ENCODE measurements at places on chromosomes 1 and 21.

DNA sequence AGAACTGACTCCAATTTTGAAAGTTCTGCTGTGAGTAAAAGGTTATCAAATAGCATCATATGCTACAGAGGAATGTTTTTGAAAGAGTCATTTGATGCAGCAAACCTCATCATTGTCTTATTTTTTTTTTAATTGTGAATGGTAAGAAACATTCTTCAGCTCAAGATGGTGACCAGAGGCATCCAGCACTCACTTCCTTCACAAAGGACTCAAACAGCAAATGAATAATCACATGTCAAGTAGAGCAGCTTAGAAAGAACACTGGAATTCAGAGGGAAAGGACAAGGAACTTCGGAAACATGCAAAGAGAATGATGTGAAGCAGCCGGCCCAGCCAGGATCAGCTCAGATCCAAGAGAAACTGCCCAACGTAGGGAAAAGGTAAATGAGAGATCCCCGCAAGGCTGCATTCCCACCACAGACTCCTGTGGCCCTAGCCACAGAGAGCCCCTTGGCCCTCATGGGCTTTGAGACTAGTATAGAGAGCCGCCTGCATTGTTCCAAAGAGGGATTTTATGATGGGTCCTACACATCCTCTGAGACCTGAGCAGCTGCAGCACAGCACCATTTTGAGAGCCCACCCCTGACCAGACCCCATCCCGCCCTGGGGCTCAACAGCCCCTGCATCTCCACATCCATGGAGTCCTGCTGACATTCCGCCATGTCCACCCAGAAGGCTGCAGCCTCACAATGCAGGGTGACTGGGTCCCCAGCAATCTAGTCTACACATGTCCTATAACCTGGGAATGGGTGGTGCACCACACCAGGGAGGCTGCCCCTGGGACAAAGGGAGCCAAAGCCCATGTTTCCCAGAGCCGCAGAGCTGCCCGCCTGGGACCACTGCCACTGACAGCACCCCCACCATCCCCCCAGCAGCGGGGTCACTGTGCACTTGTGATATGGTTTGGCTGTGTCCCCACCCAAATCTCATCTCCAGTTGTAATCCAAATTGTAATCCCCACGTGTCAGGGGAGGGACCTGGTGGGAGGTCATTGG, 21.2 kb upstream of the UTS2 start:
- no peak for DNase-seq

- no peak for DNase-seq
These were observed 59.0 kb upstream of the C8B start for GRCh38 chr1:57024855-57025254.

DNA sequence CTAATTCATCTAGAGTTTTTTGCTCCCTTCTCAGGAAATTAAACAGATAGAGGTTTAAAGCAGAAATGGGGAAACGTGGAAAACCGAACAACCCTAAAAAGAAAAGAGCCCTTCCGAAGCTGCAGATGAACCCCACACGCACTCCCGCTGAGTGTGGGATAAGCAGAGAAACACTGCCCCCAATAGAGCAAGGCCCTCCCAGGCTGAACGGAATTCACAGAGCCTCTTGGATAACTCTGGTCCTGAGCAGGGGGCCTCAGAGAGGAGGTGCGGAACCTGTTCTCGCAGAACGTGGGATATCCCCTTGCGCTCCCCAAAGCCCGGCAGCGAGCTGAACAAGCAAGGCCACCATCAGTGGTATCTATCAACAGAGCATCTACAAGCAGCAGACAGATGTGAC, 44.9 kb downstream of the SSBP3 start:
- no peak for DNase-seq

DNA sequence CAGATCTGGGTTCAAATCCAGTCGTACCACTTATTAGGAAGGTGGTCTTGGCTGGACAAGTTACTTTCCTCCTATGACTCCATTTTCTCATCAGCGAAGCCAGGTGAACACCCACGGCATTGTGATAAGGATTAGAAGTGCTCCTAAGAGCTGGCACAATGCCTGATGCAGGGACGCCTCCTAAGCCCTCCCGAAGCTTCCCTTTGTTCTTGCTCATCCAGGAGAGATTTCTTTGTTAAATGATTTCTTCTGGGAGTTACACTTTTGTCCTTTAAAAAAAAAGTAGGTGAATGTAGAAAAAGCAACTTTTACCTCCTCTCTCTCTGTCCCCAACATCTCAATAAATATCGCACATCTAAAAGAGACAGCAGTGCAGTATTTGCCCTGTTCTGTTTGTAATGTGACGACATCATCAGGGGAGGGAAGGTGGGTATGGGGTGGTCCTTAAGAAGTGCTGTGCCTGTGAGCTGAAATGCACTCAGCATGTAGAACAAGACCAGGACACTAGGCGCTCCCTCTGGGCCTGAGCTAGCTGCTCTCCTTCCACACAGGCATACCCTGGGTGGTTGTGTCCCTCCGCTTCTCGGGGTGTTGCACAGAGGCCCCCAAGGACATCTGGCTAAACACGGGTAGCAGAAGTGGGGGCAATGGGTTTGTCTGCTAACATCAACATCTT, 43.9 kb downstream of the SUSD4 start:
- no peak for DNase-seq

DNA sequence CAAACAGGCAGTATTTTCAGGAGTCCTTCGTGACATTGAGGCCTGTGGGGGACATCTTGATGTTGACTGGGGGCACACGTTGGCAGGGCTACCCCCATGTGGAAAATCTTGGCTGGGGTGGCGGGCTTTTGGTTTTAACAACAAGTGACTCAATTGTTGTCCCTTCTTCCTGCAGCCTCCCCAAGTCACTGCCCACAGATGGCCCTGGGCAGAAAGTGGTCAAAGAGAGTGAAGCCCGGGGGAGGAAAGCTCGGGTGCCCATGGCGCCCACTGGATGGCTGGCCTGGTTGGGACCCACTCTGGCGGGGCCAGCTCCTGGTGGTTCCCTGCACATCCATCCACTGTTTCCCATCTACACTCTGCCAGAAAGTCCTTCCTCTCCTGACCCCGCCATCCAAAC, 24.6 kb upstream of the ZNF648 start:
- DNase-seq, result peak; percentile 83

DNA sequence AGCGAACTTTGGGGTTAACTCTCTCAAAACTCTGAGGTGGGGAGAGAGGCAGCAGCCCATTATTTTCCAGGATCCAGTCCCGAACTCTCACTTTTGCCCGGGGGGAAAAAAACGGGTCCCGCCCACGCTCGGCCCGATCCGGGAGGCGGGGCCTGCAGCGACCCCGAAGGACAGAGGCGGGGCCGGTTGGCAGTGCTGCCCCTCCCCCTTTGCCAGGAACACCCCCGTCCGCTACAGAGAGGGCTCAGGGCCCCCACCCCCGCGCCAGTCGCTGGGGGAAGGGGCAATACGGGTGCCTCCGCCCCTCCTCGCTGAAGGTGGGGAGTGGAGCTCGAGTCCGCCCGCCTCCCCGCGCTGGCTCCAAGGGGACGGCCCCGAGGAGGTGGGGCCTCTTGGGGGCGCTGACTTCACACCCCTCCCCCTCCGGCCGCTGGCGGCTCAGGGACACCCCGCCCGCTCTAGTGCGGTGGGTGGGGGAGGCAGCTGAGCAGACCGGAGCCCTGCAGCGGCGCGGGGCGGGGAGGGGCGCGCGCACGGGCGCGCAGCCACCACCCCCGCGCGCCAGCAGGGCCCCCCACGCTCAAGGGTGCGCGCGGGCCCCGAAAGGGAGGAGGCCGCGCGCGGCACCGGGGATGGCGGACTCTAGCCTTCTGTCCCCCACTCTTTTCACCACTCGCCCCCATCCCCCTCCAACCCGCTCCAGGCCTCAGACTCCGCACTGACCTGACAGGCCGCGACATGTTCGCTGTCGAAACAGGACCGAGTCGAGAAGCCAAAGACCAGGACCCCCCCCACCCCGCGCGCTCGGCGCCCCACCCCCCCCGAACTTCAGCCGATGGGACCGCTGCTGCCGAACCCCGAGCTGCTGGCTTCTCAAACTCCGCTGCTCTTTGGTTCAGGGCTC, 496 bp downstream of the NUCKS1 start:
- peak; percentile 97 for DNase-seq

- DNase-seq, result peak; percentile 93
These were observed 1.2 kb downstream of the ANP32E start for GRCh38 chr1:150234566-150235293.

DNA sequence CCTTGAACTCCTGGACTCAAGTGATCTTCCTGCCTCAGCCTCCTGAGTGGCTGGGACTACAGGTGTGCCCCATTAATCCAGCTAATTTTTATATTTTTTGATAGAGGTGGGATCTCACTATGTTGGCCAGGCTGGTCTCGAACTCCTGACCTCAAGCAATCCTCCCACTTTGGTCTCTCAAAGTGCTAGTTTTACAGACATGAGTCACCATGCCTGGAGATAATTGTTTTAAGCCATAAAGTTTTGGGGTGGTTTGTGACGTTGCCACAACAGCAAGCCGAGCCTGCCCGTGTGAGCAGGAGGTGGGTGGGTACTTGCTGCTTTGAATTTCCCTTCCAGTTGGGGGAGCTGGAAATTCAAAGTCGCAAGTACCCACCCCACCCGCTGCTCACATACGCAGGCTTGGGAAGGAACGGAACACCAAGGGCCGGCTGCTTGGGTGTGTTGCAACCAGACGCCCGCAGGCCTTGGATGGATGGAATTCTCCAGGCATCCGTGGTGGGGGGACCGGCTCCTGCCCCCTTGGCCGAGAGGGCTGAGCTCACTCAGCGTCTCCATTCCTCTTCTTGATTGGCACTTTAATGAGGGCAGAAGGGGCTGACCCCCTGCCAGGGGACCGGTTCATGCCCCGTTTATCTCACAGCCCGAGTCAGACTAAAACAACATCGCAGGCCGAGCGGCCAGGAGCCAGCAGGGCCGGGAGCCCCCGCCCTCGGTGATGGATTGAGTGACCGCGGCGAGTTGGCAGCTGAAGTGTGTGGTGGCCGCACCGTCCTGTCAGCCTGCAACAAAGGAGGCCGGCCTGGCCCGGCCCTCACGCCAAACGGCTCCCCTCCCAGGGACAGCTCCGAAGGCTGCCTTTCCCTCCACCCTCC, 78.1 kb downstream of the DHRS3 start:
- no peak for DNase-seq

DNA sequence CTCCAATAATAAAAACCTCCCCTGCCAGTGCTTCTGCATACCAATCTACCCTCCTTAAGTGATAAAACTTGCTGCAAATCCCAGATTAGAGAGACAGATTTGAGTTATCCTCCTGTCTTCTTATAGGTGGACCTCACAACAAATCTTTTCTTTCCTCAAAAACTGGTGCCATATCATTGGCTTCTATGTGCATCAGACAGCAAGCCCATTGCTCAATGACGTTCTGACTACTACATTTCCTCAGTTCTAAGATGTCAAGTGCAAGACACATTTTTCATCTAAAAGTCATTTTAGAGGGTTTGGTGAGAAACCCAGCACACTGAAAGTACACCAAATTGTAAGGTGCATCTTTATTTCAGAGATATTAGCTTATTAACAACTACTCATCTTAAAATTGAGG, 107.8 kb upstream of the VAV3 start:
- DNase-seq, result no peak

- DNase-seq, result no peak
These were observed 85.4 kb downstream of the IER5 start for GRCh38 chr1:181173761-181174447.

- DNase-seq, result no peak
These were observed 356.9 kb upstream of the GREM2 start for GRCh38 chr1:240968864-240969263.

DNA sequence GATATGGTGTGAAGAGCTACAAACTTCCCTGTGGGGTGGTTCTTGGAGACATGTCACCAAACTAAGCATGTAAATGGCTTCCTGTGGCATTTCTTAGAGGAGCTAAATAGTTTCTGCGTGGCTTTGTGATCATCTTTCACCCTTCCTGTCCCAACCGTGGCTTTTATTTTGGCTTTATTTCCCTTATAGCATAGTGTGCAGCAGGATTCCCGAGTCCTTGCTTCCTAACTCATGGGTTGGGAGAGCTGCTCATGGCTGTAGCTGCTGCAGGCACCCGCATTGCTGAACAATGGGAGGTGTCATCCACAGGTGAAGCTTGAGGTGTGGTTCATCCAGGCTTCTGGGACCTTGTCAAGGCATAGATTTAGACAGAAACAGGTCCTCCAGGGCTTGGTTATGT, 192.0 kb downstream of the SDCCAG8 start:
- no peak for DNase-seq

GRCh38 chr1:214739621-214740238, 136.7 kb downstream of the CENPF start:
- no peak for DNase-seq

DNA sequence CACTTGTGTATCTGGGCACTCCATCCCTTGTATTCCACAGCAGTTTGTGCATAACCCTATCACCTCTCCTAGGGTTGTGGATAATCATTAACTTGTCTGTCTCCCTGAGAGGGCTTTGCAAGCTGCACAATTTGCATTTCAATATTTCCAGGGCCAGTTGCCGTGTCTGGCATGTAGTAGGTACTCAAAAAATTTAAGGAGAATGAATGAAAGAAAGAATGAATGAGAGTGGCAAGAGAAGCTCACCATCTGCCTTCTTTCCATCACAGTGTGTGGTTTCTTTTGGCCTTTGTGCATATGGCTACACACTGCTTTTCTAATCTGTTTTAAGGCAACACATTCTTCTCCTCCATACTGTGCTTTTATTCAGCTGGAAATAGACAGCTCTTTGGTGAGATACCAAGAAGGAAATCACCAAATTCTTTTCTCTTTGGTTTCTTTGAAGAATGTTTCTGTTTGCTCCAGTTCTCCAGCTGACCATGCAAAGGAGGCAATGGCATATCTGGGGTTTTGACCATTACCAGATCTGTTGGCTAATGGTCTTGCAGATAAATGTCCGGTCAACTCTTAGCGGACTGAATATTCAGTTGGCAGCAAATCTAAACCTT, 49.4 kb downstream of the NGF start:
- no peak for DNase-seq

DNA sequence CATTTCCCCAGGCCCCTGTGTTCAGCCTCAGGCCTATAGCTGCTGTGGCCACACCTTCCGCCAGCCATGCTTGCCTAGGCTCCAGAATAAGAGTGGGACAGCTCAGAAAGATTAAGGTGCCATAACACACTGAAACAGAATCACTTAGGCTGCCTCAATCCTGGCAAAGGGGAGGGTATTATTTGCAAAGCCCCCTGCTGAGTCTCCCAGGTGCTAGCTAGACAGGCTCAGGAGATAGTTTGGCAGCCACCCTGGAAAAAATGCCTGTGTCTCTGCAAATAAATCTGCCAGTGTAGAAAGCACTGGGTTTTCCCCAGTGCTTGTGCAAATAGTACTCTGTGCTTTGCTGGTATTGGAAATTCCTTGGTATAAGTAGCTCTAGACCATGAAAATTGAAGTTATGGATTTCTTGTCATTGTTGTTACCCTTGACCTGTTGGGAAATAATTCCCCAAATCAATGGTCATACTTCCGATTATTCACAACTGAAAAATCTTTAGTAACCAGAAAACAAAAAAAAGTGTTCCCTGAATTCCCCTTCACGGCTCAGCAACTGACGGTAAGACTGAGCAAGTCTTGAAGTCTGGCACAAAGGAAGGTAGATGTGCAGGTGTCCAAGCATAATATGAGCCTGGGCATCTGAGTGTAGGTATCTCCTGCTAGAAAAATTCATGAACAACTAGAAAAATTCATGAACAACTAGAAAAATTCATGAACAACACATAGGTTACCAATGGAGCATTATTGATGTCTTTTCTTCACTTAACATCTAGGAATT, 56.9 kb downstream of the PROX1 start:
- no peak for DNase-seq

Measured in vagina (tissue), 2 donors.